ENCODE measurements at places on chromosomes 5 and 9. TPM values are rescaled to one million over a fixed set of nuclear protein-coding genes. Genes with fewer than 3 reads are reported as not detected.

MED10 gene
- 59.9 TPM for total RNA-seq

GRCh38 chr9:31028137-31028536 lies 1356.3 kb upstream of the ACO1 start:
- DNase-seq: no peak

- DNase-seq: no peak
These were observed 364.4 kb downstream of the DNAH5 start for GRCh38 chr5:13580058-13580457.

DNA sequence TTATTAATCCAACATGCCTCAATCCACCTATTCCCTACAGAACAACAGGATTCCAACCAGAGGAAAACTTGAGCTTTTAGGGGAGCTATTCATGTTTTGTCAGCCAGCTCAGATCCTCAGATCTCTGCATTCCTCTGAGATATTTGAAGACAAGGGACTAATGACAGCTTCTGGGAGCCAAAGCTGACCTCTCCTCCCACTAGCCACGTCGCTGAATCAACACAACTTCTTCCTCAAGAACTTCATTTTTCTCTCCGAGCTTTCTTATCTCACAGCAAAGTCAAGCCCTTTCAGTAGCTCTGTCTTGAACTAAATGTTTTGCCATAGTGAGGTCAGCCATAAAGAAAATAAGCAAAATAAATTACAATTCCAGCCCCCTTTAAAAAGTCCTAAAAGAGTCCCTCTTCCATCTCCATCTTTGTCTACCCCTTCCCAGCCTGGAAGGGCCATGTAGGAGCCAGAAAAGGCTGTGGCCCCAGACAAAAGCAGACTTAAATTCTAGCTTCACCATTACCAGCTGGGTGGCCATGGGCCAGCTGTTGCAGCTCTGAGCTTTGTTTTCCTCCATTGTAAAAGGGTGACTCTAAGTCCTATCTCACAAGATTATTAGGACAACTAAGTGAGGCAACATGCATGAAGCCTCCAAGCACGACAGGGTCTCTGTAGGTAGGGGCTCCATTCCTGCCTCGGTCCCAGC lies 65.0 kb downstream of the HSD17B3 start:
- no peak for DNase-seq

DNA sequence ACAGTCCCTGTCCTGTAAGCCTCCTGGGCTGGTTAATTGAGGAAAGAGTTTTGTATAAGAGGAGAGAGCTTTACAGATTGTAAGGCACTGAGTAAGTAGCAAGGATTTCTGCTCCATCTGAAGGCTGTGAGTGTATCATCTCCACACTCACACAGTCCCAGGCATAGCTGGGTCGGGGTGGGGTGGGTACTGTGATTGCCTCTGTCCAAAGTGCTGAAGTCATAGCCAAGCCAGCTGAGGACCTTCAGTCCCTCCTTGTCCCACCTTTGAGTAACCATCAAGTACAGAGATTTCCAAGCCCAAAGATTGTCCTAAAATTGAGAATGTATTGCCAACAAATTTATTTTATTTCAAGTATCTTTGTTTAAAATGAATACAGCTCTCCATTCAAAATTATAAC lies 5.5 kb upstream of the DNAJB5 start:
- DNase-seq: peak; percentile 55

GRCh38 chr9:110521206-110521605 lies 58.3 kb downstream of the SVEP1 start:
- DNase-seq: peak; percentile 56

DNA sequence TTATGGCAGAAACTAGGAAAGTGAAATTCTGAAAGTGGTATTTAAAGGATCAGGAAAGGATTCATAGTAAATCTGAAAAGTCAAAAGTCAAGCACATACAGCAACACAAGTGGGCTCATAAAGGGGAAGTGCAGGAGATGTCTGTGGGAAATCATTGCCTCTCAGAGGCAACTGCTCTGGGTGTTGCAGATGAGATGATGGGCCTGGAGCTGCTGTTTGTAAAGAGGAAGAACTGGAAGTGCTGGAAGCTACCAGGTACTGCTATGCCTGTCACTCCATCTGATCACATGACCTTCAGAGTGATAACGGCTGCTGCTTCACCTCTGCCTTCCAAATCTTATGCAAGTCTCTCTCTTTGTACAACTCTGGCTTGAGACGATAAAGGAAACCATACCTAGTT lies 55.9 kb downstream of the ADRB2 start:
- no peak for DNase-seq

DNA sequence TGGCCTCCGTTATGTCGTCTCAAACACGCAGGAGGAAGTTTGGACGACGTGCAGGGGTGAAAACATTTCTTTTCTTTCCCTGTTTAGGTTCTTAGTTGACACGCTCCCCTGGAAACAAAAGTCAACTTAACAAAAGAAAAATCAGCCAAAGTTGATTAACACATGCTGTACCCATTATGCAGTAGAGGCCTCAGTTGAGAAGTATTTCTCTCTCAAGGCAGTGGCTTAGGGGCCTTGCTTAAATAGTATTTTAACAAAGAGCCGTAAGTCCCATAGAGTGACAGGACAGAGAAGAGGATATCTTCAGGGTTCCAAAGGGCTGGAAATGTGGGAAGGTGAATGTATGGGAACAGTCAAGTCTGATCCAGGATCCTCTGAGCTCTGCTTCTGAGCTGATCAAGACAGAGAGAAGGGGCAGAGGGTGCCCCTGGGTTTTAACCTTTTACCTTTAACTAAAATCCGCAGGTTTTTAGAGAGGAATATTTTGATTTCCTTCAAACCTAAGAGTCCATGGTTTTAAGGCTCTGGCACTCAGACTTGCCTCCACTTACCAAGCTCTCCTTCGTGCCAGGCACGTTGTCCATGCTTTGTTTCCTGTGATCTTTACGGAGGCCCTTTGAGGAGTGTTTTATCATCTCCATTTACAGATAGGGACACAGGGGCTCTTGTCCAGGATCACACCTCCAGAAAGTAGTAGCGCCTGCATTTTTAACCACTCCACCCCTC lies 629 bp upstream of the CD74 start:
- DNase-seq: no peak

DNA sequence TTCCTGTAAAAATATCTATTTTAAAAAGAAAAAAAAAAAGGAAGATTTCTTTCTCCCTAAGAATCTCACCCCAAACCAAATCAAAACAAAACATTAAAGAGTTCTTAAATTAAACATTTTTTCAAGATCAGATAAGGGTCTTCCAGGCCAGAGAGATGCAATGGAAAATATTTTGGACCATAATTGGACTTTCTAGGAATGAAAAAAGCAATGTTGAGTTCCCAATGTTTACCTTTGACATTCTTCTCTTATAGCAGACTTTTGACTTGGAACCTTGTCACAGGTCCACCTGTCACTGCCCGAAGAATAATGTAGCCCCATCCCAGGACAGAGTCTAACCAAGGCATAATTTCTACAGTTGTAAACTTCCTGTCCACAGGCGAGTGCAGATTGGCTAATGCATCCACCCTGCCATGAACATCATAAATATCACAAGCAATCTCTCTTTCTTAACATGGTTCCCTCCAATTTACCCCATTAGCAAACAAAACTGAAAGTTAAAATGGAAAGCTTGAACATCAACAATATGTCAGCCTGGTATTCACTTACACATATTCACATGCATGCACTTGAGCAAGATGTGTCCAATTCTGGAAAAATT lies 121.7 kb upstream of the ZNF366 start:
- no peak for DNase-seq

- DNase-seq: no peak
These were observed 82.7 kb downstream of the C9orf152 start for GRCh38 chr9:110125207-110125751.

DNA sequence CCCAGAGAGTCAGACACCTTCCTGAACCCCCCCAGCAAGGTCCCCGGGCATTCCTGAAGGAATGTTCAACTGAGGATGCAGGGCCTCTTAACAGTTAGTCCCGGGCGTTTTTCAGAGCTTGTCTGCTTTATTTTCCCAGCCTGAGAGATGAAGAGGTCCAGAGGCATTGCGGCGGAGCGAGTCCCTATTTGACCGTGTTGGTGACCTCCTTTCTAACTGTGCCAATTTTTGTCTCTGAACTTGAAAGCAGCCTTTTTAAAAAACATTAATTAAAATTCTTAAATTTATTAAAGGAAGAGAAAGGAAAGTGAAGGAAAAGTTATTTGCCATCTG lies 433 bp upstream of the PTAR1 start:
- no peak for DNase-seq

DNA sequence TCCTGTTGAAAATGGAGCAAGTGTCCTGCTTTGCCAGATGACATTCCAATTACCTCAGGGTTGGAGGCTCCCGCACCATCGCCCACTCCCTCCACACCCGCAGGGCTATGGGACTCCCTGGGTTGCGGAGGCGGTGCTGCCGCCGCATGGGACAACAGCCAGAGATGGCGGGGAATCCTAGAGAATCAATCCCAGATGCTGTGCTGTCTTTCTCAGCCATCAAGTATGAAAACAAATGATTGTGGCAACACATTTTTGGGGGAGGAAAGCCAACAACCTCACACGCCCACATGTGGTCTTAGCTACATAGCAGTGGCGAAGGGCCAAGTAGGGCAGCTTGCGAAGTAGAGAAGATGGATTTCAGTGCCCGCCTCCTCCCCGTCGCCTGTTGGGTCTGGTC lies 46.7 kb downstream of the IL31RA start:
- peak; percentile 72 for DNase-seq

Data from A673 (cell line).